ENCODE measurements at places on chromosomes 11 and 22.

GRCh38 chr11:36577859-36578258, 10.1 kb downstream of the RAG1 start:
- no peak for DNase-seq

- DNase-seq, result no peak
Measured at GRCh38 chr22:25366408-25366807, 147.0 kb downstream of the CRYBB2 start.

GRCh38 chr22:39277142-39277607, 32.4 kb upstream of the PDGFB start:
- DNase-seq, result no peak

- no peak for DNase-seq
Measured at GRCh38 chr22:44204739-44205515, 24.2 kb downstream of the PARVG start.

GRCh38 chr11:73047773-73048371, 94.2 kb downstream of the FCHSD2 start:
- no peak for DNase-seq

GRCh38 chr22:43198936-43199335, 12.0 kb upstream of the TTLL12 start:
- no peak for DNase-seq

DNA sequence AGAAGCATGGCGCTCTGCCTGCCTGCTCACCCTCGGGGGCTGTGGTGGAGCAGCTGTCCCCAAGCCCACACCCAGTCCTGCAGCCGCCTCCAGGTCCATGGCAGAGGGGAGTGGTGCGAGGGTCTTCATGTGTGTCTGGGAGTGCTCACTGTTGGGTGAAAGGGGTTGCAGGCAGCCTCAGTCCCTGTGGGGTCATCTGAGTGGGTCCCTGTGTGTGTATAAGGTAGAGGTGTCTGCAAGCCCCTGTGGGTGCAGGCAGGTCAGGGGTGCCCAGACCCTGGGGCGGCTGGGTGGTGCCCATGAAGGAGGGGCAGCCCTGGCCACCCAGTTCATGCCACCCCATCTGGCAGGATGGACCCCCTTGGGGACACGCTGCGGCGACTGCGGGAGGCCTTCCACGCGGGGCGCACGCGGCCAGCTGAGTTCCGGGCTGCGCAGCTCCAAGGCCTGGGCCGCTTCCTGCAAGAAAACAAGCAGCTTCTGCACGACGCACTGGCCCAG, 4.9 kb downstream of the ALDH3B1 start:
- no peak for DNase-seq

GRCh38 chr11:47389577-47390421, 11.5 kb upstream of the SPI1 start:
- no peak for DNase-seq

GRCh38 chr11:68948496-68948895, 32.3 kb downstream of the MRGPRD start:
- DNase-seq, result no peak

- DNase-seq, result no peak
Measured at GRCh38 chr11:36119300-36119699, 169.9 kb downstream of the COMMD9 start.
